Activated CD4-positive, alpha-beta T cell treated with anti-CD3 and anti-CD28 coated beads for 48 hours (primary cell): ENCODE measurements at places on chromosomes 5 and 9.
A peak's percentile ranks its signal among the peaks of the same experiment; 100 is the strongest.

DNA sequence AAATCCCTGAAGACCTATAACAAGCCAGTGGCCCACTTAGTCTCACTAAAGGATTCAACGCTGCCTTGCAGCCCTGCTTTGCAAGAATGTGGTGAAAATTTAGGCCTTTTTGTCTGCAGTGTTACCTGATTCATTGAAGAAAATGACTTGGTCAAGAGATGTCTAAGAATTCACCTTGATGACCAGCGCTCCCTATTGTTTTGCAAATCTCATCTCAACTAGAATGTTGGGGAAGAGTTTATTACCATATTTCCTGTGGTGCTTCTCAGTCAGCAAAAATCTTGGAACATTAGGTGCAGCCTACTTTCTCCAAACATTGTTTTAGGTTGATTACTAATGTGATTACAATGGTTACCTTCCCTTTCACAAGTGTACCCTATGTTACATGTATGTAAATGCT lies 53.5 kb downstream of the PLK2 start:
- DNase-seq = no peak

DNA sequence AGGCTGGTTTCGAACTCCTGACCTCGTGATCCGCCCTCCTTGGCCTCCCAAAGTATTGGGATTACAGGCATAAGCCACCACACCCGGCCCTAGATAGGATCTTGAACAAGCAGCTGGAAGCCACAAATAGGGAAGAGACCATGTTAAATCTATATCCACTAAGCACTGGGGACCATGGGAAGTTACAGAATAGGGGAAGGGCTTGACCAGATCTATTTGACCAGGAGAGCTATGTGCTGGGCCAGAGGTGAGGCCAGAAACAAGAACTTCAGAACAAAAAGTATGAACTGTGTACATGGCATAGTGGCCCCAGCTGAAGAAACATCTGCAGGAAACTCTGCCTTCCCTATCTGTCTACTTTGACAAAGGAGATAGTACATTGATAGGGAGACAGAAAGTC lies 10.8 kb downstream of the KLF4 start:
- no peak for DNase-seq

- no peak for DNase-seq
These were observed 64.2 kb upstream of the CEP78 start for GRCh38 chr9:78171651-78172050.

DNA sequence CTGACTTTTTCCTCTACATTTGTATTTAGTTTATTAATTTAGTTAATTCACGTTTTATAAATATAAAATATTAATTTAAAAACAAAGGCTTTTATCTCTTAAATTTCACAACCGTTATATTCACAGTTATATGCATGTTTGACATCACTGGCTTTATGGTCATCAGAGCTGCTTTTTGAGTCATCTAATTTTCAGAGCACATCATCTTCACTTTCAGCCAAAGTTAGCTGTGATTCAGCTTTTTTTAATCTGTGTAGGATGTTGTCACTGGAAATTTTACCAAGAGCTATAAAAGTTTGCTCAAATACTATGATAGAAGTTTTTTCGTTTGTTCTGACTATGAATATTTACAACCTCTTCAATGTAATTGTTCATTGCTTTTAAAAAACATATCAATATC lies 12.4 kb downstream of the CDC37L1 start:
- no peak for DNase-seq

GRCh38 chr9:27569406-27569805 lies 3.9 kb downstream of the C9orf72 start:
- DNase-seq = no peak

- DNase-seq = no peak
These were observed 1.6 kb upstream of the TPM2 start for GRCh38 chr9:35691334-35691650.

GRCh38 chr5:158212917-158213316 lies 354.0 kb upstream of the CLINT1 start:
- no peak for DNase-seq

GRCh38 chr5:65103756-65104440 lies 335.2 kb downstream of the CWC27 start:
- DNase-seq = peak; percentile 6

DNA sequence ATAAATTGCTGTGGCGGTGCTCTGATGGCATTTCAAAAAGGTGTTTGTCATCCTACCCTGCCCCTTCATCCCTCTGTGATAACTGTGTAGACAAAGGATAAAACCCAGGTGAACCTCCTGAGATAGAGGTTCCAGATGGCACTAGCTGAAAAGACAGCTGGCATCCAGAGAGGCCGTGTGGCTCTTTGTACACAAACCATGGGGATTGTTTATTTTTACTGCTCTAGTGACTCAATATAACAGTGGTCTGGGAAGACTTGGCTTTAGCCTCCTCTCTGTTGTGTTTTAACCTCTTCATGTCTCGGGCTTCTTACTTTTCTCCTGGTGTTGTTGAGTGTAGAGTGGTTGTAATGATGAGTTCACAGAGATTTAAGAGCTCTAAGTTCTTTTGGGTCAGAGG lies 48.8 kb downstream of the SH3GL2 start:
- DNase-seq = no peak

GRCh38 chr9:79812099-79812498 lies 240.3 kb downstream of the TLE4 start:
- DNase-seq = no peak

DNA sequence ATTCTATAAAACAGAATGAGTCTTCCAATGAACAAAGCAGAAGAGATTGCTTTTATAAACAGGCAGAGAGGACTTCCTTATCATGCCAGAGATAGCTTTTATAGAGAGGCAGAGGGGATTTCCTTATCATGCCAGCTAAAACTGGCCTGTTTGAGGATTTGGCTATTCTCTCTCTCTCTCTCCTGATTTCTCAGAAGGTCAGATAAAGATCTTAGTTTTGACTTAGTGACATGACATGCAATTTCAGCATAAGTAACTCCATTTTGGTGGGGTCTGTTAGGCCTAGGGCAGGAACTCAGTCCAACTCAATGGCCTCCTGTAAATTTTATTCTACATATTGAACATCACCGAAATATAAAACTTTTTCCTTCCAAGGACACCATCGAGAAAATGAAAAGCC lies 31.5 kb upstream of the DENND4C start:
- no peak for DNase-seq

GRCh38 chr5:41796061-41796460 lies 74.2 kb downstream of the OXCT1 start:
- no peak for DNase-seq

DNA sequence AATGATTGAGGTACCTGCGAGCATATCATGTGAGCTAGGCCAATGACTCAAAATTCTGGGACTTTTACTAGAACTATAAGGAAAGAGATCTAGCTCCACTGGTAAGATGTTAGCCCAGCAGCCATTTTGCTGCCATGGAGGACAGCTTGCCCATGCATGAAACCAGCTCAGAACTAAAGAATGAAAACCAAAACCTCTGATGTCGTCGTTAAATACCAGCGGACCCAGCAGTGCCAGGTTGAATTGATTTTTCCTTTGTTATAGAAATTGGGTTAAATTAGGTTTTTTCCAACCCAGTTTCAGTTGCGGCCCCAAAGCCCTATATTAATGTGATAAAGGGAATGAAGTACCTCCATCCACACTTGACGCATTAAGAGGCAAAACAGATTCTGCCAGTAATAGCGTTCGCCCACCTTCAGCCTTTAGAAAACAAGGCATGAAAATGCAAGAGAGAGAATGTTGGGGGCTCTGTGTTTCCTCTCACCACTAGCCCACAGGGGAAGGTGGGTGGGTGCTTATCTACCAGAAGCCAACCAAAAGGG lies 5.5 kb upstream of the ITK start:
- DNase-seq = peak; percentile 50

DNA sequence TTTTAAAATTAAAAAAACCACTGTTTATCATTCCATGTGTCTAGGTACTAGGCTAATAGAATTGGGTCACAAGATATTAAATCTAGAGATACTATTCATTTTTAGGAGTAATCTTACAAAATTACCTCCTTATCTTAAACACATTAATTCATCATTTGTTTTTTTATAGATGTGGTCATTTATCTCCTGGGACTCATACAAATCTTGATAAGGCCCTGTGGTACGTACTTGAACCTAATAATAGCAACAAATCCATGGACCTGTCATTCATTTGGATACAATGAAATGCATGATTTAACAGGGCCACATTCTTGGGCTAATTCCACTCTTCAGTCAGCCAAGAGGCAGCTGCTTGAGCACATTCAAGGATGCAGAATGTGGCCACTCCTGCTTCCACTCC lies 66.4 kb upstream of the MARCHF11 start:
- DNase-seq = no peak

DNA sequence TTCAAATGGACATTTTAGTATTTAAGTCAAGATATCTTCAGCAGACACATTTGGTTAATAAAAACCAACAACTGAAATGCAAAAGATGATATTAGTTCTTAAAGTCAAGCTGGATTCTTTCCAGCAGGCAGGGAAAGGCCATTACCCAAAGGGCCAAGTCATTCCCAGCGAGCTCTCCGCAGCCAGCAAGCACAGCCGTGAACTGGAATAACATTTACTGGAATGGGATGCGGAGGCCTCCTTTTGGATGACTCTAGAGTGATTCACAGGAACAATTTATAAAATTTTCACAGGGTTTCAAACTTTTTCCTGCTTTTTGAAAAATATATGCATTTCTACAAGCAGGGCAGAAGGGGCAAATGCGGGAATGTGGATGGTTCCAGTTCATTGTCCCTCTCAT lies 76.6 kb upstream of the DAB2 start:
- DNase-seq = no peak

- DNase-seq = no peak
These were observed 124.3 kb downstream of the SLC1A3 start for GRCh38 chr5:36730537-36731216.

GRCh38 chr9:91298311-91298710 lies 63.4 kb downstream of the AUH start:
- DNase-seq = no peak

DNA sequence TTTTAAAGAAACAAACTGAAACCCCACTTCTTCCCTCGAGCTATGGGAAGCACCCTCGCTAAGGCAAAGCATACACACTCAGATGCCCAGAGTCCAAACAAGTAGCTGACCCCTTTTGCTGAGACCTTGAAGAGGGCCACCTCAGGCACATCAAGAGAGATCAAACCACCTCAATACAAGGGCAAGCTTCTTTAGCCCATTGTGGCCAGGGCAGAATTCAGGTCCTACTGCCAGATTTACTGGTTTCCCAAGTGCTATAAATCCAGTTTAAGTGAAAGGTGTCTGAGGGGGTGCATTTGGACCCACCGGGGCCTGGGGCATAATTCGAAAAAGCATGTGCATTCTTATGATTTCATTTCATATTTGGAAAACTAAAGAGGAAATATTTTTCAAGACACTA lies 40.4 kb downstream of the NEURL1B start:
- DNase-seq = no peak

DNA sequence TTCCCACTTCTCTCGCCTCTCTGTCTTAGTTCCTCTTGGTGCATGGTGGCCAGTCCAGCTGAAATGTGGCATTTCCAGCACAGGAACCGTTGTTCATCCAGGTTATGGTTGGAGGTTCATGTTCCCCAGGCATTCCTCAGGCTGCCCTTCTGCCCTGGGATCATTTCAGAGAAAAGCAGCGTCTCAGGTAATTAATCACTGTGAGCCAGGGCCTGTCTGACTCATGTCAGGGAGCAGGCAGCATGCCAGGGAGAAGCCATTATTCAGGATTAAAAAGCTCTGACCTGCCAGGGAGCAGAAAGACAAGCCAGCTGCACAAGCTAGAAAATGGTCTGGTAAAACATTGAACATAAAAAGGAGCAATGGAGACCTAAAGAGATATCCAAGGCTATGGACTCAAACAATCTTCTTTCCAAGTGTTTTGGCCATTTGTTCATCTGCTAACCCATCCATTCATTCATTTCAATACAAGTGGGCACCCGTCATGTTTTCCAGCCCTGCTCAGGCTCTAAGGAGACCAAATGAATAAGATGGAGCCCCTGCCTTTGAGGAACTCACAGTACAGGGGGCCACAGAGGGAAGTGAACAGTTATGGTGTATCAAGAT lies 241.4 kb downstream of the DRD1 start:
- DNase-seq = no peak

GRCh38 chr9:35229066-35229778 lies 67.4 kb downstream of the UNC13B start:
- no peak for DNase-seq

DNA sequence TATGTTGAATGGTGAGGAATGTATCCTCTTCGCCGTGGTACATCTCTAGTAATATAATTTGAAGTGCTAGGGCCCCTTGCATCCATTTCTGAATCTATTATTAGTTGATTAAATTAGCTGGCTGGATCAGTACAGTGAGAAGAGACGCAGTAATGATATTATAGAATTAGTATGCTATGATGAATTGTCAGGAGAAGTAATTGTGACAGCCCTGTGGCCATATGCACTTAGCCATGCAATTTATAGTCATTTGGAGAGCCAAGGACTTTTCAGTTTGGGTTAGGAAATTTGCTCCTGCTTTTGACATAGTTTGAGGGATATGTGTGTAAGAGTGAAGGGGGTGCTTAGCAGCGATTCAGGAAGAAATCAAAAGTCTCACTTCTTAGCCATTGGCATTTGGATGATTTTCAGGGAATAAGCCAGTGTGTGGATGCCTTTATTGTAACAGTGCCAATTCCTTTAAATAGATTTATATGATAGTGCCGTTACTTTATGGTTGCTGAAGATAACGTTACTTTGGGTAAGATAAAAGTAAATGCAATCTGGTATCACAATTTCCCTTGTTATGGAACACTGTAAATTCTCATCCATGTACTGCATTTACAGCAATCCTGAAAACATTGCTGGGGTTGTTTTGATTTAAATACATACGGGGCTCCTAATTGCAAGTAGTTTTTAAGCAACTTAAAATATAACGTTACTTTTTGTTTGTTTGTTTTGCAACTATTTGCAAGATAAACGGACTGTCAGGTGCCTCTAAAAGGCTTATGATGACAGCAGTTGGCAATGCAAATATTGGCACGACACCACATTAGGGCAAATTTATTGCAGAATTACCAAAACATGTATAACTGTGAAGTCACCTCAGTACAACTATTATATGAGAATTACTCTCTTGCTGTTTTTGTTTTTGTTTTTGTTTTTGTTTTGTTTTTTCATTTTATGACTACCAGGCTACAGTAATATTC lies 875.4 kb upstream of the WWC1 start:
- no peak for DNase-seq
